Mucosa of descending colon (tissue), 3 donors: ENCODE measurements at places on chromosomes 11 and 22.

DNA sequence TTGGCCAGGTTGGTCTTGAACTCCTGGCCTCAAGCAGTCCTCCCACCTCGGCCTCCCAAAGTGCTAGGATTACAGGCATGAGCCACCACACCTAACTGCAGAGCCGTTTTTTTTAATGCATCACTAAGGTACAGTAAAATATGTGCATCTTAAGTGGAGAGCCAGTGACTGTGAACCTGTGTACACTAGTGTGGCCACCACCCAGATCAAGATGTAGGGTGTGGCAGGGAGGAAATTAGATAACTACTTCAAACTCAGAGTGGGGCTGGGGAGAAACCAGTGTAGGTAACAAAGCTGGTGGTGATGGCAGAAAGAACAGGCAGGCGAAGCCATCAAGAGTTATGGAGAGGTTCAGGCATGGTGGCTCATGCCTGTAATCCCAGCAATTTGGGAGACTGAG is 14.4 kb downstream of the SNAP29 start:
- DNase-seq = no peak

- DNase-seq = peak; percentile 38
Measured at GRCh38 chr11:46381048-46381818, at the start of gene MDK. Gene MDK, plus strand, starts transcription at chr11:46381669. Its CDS starts 389 bp downstream, at chr11:46382058.

DNA sequence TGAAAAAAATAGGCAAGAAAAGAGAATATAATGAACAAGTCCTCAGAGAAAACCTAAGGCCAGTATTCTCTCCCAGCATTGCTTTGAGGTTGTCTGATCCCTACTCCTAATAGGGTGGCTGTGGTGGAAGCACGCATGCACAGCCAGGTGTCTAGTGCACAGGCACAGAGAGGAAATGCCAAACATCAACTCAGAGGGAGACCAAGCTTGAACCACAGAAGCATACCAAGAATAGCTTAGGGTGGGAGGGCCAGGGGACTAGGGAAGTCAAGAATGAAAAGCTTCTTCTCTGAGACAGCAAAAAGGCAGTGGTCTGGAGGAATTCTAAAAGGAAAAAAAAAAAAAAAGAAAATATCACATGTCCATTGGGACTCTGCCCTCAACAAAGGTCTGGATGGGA is 244.1 kb upstream of the API5 start:
- DNase-seq = no peak

DNA sequence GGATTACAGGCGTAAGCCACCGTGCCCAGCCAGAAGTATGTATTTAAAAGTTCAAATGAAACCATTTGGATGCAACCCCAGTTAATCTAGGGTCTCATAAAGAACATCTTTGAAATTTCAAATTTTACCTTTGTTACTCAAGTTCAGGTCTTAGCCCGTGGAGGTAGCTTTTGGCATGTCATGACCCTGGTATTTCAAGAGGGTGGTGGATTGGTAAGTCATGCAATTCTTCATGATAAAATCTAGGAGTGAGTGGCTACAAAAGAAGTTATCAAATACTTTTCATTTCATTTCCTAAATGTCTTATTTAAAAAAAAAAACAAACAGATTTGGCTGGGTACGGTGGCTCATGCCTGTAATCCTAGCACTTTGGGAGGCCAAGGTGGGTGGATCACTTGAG is 80.6 kb downstream of the ABTB2 start:
- no peak for DNase-seq

DNA sequence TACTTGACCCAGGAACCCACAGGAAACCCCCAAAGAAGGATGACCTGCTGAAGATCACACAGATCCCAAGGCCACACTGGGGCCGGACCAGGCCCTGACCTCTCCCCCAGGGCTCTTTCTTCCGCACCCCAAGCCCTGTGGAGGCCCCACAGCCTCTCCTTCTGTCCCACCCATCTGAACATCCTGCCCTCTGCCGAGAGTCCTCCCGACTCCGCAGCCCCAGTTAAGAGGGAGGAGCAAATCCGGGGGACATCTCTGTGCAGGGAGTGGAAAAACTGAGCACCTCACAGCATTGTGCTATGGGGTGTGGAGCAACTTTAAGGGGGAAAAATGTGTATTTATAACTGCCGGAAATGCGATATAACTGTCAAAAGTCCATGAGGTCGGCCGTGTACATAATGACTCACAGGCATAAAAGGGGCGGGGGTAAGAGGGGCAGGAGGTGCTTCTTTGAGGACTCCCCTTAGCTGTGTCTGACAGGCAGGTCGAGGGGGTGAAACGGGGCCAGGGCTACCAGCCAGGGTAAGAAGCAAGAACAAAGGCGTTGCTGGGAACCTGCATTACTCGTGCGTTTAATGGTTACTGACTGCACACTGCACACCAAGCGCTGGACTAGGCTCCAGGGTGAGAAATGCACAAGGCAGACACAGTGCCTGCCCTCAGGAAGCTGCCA is 57.2 kb downstream of the WNT11 start:
- peak; percentile 82 for DNase-seq

- no peak for DNase-seq
Measured at GRCh38 chr11:43746670-43747069, 66.1 kb downstream of the HSD17B12 start.

GRCh38 chr11:68090706-68091105 is 30.5 kb downstream of the CHKA start:
- DNase-seq = no peak

- no peak for DNase-seq
Measured at GRCh38 chr11:123977731-123978347, at the start of gene OR10S1. Gene OR10S1, minus strand, starts transcription at chr11:123977781. Its CDS starts 117 bp downstream, at chr11:123977664.

GRCh38 chr11:70616938-70617654 is 218.8 kb downstream of the CTTN start:
- DNase-seq = no peak

DNA sequence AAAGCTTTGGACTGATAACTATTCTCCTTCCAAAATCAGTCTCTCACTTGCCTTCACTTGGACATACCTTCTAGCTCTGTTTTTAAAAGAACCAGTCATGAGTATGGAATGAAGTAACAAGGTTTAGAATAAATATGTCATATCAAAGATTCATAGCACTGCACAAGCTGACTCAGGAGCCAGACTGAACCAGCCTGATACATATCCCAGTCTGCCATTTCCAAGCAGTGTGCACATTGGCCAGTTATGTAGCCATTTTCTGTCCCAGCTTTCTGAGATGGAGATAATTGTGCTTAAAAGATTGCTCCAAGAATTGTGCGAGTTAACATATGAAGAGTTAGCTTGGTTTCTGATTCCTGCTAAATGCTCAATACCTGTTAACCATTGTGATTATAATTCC is 311.3 kb downstream of the C11orf87 start:
- DNase-seq = no peak

DNA sequence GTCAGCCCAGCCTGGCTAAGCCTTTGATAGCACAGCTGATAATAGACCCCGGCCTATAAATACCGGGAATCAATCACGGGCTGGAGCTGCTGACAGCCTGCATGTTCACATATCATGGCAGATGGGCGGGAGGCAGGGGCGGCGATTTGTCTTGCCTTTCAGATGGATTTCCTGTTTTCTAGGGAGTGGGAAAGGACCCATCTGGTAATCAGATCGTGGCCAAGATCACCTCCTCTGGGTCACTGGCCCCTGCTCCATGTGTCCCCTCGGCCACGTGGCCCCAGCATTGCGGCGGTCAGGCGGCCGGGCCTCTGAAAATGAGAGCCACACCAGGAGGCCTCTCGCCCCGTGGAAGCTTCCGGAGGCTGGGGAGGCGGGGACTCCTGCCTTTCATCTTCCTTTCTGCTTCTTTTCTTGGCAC is 36.6 kb downstream of the SMIM38 start:
- DNase-seq = no peak
